ENCODE measurements at places on chromosomes 4 and X.

DNA sequence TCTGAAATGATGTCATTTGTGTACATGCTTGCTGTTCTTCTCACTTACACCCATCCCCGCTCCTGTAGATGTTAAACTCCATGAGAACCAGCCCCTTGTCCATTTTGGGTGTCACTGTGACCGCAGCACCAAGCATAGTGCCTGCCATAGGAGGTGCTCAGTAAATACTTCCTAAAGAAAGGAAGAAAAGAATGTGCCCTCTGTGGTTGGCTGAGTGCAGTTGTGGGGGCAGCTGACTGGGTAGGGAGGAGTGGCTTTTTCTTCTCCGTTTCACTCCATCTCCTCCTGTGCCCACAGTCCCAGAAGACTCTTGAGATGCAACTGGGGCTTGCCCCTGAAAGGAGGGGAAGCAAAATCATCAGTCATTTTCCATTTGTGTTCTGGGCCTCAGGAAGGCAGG, 25.5 kb downstream of the PHEX start:
- no peak for DNase-seq

- no peak for DNase-seq
Measured at GRCh38 chrX:12647230-12647629, 144.0 kb upstream of the PRPS2 start.

DNA sequence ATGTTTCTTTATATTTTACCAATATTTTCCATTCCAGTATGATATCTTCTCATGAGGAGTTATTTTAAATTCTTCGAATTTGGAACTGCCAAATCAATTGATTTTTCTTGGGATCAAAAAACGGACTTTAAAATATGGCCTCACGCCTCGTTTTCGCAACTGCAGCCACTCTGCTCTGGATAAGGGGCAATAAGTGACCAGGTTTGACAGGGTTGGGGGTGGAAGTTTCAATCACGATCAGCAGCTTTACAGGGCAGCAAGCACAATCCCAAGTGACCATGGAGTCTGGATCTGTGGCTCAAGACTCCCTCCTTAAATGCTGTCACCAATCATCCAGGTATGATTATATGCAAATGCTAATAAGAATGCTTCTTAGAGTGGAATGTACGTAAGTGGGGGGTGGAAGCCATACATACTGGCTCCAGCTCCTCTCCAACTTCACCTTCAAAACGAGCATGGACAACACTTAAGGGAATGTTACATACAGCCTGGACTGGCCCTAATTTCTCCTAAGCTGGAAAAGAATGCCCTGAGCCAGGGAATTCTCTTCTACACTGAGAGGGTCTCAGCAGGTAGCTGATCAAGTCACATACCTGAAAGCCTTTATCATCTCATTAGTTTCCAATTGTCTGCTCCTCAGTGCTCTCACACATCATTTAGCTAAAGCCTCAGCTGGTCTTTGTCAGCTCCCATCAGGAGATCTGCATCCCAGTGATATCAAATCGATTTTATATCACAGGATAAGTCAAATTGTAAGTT, 176.9 kb upstream of the DCAF8L1 start:
- DNase-seq: no peak

DNA sequence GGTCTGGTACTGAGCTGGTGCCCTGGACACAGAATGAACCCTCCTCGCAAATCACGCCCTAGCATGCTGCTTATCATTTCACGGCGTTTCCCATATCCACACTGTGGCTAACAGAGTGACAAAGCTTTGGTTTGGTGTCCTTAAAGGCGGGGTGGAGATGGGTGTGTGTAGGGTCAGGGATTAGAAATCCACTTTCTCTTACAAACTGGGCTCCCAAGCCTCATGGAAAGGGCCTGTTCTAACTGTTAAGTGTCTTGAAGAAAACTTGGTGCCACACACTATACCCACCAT, 735 bp upstream of the CHRDL1 start:
- DNase-seq: no peak

DNA sequence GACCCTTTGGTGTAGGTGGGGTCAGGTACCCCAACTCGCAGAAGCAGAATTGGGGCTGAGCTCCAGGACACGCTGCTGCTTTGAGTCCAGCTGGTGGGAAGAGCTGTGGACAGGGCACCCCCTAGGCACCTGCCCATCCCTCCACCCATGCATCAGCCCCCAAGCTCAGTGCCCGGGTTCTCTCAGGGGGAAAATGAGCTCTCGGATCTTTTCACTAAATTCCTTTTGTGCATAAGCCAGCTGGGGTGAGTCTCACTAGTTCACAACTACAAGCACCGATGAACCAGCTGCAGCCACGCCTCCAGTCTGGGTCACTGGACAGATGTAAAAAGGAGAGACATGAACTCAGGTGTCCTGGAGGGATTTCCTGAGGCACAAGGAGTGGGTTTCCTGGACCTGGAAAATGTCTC, 286.8 kb downstream of the CRLF2 start:
- DNase-seq: no peak

DNA sequence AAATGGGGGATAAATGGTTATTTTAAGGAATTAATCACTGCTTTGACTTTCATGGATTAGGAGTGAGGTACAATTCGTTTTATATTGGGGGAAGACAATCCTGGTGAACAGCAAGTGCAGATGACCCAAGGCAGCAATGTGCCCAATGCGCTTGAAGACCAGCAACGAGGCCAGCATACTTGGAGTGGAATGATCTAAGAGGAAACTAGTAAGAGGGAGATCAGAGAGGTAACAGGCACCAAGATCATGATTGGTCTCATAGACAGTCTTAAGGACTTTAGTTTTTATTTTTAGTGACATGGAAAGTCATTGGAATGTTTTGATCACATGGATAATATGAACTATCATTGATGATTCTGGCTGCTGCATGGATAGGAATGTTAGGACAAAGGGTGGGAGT, 90.6 kb downstream of the BMPR1B start:
- no peak for DNase-seq

Measured in stimulated activated CD4-positive, alpha-beta T cell treated with anti-CD3 and anti-CD28 coated beads, Interleukin-1b, Interleukin-23, amount 100 ng/mL, for 4 hours (primary cell).